ENCODE measurements at places on chromosomes 7 and 10.

- DNase-seq = no peak
Observed at GRCh38 chr7:80498481-80499349, 13.1 kb downstream of the GNAT3 start.

DNA sequence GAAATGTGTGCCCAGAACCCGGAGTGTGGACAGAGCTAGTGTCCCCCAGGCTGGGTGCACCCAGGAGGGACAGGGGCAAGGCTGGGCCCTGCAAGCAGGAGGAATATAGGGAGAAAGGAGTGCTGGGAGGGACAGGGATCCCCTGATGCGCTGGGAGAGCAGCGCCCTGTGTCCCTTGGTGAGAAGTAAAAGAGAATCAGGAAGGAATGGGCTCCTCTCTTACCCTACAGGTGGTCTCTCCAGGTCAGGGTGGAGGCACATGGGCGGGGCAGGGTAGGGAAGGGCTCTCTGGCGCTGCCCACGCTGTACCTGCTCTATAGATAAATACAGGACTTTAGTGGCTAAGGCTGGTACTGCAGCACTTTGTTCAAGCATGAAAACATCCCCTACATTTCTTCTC lies 753.8 kb downstream of the GRID1 start:
- DNase-seq = no peak

- DNase-seq = no peak
Observed at GRCh38 chr7:46257761-46258448, 336.8 kb upstream of the IGFBP3 start.

DNA sequence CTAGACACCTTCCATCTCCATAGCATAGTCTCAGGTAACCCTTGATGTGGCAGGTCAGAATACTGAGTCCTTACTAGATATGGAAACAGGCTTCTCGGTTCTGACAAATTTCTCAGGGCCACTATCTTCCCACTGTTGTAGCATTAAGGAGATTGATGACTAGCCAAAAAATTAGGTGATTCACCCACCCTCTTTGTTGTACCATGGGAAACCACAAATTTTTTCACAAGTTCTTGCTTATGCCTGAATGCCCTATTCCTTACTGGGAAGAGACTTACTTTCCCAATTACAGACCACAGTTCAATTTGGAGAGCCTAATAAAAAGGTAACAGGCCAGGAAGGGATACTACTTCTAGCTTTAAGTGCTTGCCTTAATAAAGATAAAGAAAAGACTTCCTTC lies 948.8 kb downstream of the GRM8 start:
- no peak for DNase-seq

Data from cortex of kidney (tissue), 1 donor.